ENCODE measurements at places on chromosomes 3 and 15.
A peak's percentile ranks its signal among the peaks of the same experiment; 100 is the strongest.

DNA sequence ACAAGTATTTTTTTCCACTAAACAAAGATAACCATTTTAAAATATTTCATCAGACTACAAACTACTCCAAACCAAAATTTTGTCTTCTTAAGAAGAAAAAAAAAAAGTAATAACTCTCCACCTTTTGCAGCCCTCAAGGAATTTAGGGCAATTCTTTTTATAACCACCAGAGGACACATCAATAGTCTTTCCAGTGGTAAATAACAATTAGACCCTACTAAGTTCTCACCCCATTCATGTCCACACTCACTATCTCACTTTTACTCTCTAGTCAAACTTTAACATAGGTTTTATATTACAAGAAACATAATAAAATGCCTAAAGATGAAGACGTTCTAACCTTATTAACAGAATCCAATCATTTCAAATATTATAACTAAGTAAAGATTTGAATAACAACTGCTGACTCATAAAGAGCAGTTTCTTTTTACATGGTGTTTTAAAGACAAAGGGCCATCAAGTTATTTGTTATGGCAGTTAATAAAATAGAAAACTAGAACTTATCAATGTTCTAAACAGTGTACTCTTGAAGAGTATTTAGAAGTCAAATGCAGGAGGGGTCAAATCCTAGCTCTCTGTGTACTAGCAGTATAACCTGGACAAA lies 33.0 kb downstream of the CCDC39 start:
- no peak for DNase-seq

GRCh38 chr15:101280007-101280406 lies 2.7 kb upstream of the SELENOS start:
- DNase-seq = peak; percentile 78

DNA sequence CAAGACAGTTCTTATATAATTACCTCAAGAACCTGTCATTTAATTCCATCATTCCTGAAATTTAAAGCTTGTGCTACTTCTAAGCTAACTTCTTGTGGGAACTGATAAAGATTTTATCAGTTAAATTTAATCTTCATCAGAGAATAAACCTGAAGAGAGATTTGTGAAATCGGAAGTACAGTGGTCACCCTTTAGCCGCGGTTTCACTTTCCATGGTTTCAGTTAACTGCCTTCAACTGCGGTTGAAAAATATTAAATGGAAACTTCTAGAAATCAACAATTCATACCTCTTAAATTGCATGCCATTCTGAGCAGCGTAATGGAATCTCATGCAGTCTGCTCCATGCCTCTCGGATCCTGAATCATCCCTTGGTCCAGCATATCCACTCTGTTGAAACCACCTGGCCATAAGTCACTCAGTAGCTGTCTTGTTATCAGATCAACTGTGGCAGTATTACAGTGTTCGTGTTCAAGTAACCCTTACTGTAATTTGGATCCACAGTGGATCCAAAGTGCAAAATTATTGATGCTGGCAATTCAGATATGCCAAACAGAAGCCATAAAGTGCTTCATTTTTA lies 626.1 kb downstream of the CADM2 start:
- no peak for DNase-seq

- no peak for DNase-seq
Observed at GRCh38 chr15:40918146-40918798, 10.9 kb upstream of the DLL4 start.

DNA sequence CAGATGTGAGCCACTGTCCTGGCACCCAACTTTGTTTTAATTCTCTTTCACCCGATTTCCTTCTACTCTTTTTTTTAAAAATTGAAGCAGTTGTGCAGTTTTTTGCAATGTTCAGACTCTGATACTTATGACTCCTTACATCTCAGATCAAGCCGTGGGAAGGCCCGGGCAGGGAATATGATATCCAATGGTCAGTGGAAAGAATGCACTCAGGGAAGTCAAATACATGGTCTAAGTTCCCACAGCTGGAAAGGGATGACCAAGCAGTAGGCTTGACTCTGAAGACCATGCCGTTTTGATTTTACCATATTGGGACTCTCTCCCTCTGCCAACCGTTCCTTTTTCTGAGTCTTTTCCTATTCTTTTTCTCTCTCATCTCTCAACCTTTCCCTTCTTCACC lies 157.2 kb downstream of the RPLP1 start:
- DNase-seq = peak; percentile 1

- DNase-seq = no peak
Observed at GRCh38 chr3:194304186-194304917, 46.8 kb downstream of the CPN2 start.

- no peak for DNase-seq
Observed at GRCh38 chr3:73908218-73908617, 283.5 kb upstream of the PDZRN3 start.

DNA sequence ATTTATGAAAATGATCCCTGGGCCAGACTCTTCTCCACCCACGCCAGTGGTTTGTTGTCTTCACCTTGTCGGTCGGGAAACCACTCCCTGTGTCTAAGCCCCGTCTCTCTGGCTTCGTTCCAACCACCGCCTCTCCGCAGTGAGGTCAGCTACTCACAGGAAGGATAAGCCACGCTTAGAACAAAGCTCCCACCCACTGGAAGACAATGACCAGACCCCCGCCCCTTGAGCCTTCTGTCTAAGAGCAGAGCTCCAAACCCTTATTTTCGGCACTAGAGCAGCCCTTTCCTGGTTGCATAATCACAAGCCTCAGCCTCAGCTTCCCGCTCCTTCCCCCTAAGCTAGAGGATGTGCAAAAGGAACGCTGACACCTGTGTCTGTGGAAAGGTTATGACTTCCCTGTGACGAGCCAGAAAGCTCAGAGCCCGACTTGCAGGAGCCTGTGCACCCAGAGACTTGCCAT lies 114.9 kb upstream of the MEF2A start:
- DNase-seq = peak; percentile 59

Measured in left lobe of liver (tissue), 2 donors.